ENCODE measurements at places on chromosomes 5 and 9. TPM values are rescaled to one million over a fixed set of nuclear protein-coding genes. Genes with fewer than 3 reads are reported as not detected.

The KCNT1 gene
- total RNA-seq, result 0.06 TPM

The GFI1B gene
- not detected for total RNA-seq

The PRRT1B gene
- total RNA-seq, result 0.19 TPM

The SAXO1 gene
- total RNA-seq, result not detected

The SPINK5 gene
- total RNA-seq, result 1.2 TPM

The LCNL1 gene
- total RNA-seq, result not detected

The LRRC26 gene
- not detected for total RNA-seq

The PKD2L2 gene
- total RNA-seq, result not detected

The TAF11L5 gene
- not detected for total RNA-seq

The STC2 gene
- total RNA-seq, result 79.7 TPM

The AK8 gene
- total RNA-seq, result 1.5 TPM

The IL4 gene
- total RNA-seq, result not detected

The OTP gene
- not detected for total RNA-seq

The ACTBL2 gene
- total RNA-seq, result not detected

The CDX1 gene
- total RNA-seq, result not detected

The AGXT2 gene
- not detected for total RNA-seq

The HCN1 gene
- total RNA-seq, result 0.42 TPM

The EXOC3 gene
- total RNA-seq, result 82.1 TPM

The SHC3 gene
- 4.0 TPM for total RNA-seq

DNA sequence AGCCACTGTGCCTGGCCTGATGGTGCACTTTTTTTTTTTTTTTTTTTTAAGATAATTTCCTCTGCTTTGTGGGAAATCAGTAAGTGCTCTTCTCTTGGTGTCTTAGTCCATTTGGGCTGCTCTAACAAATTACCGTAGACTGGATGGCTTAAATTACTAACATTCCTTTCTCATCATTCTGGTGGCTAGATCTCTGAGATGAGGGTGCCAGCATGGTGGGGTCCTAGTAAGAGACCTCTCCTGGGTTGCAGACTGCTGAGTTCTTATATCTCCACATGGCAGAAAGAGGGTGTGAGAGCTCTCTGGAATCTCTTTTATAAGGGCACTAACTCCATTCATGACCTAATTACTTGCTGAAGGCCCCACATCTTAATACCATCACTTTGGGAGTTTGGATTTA, 133.9 kb upstream of the ANKRD55 start:
- DNase-seq, result no peak

DNA sequence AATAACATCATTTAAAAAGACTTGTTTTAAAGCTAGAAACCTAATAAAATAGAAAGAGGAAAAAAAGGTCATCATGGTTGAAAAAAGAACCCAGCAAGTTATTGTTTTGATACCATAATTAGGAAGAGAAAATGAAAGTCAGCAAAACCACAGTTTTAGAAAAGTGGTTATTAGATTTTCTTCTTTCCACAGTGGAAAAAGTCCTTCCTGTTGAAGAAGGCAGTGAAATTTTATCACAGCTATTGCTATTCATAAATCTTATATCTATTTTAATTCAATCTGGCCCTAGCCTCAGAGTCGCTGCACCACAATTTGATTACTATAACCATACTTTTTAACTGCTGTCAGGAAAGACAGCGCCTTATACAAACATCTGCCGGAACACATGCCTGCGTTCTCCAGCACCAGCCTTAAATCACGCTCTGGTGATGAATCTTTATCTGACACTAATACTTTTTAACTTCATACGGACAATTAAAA, 60.3 kb downstream of the MAPKAP1 start:
- DNase-seq, result no peak

DNA sequence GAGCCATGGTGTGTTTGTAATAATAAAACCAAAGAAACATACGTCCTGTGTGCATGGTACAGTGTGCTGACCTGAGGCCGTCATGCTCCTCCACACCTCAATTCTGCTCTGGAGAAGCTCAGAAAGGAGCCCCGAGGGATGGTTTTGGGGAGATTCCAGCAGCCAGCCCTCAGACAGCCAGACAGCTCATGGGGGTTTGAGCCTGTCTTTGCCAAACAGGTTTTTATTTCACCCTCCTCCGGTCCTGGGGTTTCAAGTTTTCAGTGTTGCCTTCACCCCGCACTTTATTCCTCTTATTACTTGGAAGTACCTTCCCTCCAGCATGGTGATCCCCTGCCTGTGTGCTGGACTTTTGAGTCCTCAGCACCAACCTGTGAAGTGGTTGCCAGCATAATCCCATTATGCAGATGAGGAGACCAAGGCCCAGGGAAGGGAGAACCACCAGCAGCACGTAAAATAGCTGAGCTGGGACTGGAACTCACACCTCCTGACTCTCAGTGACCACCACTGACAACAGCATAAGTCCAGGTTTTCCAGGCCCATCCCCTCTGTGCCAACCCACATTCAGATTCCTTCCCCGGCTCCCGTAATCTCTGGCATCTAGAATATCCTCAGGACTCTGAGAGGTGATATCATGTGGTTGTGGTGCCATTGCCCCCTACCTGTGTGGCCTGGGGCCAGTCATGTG, 35.1 kb downstream of the TGFBI start:
- DNase-seq, result no peak

DNA sequence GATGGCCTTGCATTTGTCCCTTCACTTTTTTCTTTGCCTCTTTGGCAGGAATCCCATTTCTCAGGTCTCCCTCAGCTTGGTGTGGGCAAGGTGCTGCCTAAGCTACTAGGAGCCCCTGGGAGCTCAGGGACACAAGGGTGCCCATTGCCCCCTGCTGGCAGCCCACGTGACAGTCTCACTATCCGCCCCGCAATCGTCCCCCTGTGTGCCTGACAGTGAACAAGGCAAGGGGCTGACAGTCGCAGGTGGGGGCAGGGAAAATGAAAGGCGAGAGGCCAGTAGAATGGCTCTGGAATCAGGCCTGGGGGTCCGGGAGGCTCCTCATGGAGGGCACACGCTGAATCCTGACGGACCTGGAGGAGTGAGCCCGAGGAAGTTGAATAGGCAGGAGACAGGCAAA, 2.0 kb upstream of the PCDH12 start:
- no peak for DNase-seq

- DNase-seq, result no peak
Measured at GRCh38 chr9:128651798-128652197, 4.8 kb downstream of the DYNC2I2 start.

GRCh38 chr9:123059472-123060220, 26.2 kb downstream of the GPR21 start:
- no peak for DNase-seq

- DNase-seq, result no peak
Measured at GRCh38 chr9:68533678-68534077, 7.0 kb downstream of the TMEM252 start.

- DNase-seq, result no peak
Measured at GRCh38 chr5:161547406-161547737, 847 bp upstream of the GABRB2 start.

DNA sequence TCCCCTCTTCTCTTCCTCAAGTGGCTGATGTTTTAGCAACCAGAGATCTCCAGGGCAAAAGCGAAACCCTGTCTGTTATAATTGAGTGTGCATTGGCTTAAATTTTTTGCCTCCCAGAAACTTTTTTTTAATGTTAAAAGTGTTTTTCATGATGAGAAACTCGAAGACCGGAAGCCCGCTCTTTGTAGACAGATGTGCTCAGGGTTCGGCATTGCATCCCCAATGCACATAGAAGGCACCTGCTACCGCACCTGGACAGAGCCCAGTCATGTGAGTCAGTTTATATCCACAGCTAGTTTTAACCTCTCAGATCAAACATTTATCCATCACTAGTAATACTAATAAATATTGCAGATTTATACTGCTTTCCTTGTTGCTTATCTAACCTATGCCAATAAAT, 19.5 kb upstream of the NADK2 start:
- no peak for DNase-seq

GRCh38 chr5:140242099-140242498, 60.8 kb downstream of the PFDN1 start:
- DNase-seq, result no peak

- DNase-seq, result no peak
Measured at GRCh38 chr5:169599451-169599850, 15.9 kb downstream of the SPDL1 start.

GRCh38 chr5:176564002-176564401, 14.9 kb downstream of the CDHR2 start:
- DNase-seq, result no peak

DNA sequence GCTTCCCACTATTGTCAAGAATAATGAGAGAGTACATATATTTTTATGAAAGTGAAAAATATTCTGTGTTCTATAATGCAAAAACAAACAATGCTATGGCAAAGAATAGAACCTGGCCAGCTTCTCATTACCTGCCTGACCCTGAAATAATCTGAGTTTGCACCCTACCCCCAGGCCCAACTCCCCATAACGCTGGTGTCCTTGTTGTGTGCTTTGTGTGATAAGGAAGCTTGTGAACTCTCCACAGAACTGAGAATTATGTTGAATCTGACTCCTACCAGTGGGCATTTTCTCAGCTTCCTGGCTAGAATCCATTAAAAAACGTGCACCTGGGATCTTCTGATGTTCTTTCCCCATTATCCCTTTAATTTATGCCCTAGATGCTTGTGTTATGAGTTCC, 178.0 kb upstream of the GNA14 start:
- no peak for DNase-seq

DNA sequence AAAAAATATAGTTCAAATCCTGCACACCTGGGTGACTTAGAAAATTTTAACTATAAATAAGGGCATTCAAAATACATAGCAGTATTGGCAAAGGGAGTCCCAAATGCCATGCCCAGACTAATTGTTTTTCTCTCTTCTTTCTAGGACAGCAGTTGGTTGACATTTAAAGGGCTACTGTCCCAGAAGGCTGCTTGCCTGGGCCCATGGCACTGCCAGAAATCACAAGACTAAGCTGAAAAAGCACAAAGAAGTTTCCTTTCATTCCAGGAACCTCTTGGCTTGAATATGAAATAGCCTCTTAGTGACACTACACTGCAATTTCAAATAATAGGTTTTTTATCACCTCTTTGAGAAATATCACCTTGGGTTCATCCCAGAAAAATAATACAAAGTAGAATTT, 388.9 kb upstream of the TRPC7 start:
- DNase-seq, result no peak

DNA sequence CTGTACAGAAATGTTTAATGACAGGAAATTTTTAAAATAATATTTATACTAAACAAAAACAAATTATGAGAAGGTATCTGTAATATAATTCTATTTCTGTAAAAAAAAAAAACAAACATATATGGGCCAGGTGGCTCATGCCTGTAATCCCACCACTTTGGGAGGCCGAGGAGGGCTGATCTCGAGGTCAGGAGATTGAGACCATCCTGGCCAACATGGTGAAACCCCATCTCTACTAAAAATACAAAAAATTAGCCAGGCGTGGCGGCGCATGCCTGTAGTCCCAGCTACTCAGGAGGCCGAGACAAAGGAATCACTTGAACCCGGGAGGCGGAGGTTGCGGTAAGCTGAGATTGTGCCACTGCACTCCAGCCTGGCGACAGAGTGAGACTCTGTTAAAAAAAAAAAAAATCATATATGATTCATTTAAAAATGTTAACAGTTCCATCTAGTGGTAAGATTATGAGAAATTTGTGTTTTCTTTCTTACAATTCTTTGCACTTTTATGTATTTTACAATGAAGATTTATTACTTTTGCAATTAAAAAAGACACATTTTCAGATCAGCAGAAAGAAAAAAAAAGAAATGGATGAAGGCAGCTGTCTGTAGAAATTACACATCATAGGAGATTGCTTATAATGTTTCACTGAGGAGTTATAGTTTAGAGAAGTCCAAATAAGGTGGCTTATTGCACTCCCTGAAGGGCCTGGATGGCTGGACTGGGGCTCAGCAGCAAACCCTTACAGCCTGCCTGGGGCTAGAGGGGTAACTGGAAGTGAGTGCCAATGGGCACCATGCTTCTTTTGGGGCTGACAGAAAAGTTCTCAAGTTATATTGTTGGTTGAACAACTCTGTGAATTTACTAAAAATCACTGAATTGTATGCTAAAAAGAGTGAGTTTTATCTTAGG, 20.3 kb downstream of the C9orf153 start:
- DNase-seq, result peak; percentile 64

DNA sequence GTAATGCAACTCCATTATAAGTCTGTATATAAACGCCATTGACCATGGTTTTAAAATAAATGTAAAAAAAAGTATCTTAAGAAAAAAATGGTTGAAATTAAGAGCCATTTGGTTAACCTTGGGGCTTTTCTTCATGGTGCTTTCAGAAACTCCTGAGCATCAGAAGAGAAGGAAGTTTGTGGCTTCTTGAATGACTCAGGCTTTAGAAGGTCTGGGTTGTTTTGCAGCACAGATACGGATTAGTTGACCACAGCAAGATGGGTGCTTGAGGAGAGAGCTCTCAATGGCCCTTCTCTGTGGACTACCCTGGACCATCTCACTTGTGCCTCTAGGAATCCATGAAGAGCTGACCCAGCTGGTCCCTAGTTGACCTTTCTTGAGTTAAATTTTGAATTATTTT, 189.5 kb downstream of the TMEM38B start:
- DNase-seq, result peak; percentile 19

GRCh38 chr5:64074533-64074932, 91.1 kb upstream of the RNF180 start:
- no peak for DNase-seq

GRCh38 chr5:39158127-39158593, 61.2 kb downstream of the FYB1 start:
- no peak for DNase-seq

GRCh38 chr9:14488421-14489190, 174.7 kb upstream of the NFIB start:
- peak; percentile 17 for DNase-seq

- no peak for DNase-seq
Measured at GRCh38 chr5:122162100-122162638, 32.8 kb downstream of the ZNF474 start.

DNA sequence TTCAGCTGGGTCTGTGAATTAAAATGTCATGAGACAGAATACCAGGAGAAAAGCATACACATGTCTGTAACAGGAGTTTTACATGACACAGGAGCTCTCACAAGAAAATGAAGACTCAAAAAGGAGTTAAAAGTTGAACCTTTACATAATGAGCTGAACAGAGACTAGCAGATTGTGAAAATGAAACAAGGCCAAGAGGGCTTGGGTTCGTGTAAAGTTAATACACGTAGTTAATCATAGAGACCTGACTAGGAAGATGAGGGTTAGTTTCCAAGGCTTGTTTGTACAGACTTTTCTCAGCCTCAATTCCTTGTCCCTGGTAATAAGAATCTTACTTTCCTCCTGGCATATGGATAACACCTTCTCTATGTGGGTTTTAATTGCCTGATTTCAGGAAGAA, 1294.0 kb downstream of the MAT2B start:
- no peak for DNase-seq

- DNase-seq, result no peak
Measured at GRCh38 chr9:103755986-103756385, 338.1 kb upstream of the SMC2 start.

GRCh38 chr5:131416729-131417128, 152.9 kb downstream of the CDC42SE2 start:
- DNase-seq, result no peak

DNA sequence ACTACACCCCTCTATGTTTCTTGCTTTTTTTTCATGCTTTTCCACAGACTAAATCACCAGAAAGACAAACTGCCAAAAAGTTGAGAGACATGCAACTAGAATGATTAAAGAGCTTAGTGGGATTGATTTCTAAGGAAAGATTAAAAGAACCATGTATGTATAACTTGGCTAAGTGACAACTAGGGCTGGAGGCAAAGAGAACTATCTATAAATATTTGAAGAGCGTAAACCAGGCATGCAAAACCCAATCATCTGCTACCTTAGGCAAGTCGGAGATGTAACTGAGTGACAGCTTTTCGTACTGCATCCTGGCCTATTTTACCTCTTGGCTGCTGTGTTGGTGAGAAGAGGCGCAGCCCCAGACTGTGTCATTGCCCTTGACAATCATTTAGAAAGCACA, 121.0 kb upstream of the TLX3 start:
- no peak for DNase-seq
